Diencephalon (tissue), 1 donor: ENCODE measurements at places on chromosomes 16 and 17. TPM values are rescaled to one million over a fixed set of nuclear protein-coding genes. Genes with fewer than 3 reads are reported as not detected.

Gene NECAB2
- total RNA-seq, result 81.4 TPM

Gene SLC38A8
- total RNA-seq, result 2.8 TPM

Gene MILR1
- total RNA-seq, result 3.7 TPM

Gene CYGB
- 8.3 TPM for total RNA-seq

Gene APOBR
- 0.23 TPM for total RNA-seq

Gene KRTAP4-1
- total RNA-seq, result not detected

Gene TBC1D3K
- not detected for total RNA-seq

Gene HID1
- 25.1 TPM for total RNA-seq

Gene PCGF2
- 7.2 TPM for total RNA-seq

Gene ZFP3
- 15.7 TPM for total RNA-seq

Gene KRTAP9-4
- not detected for total RNA-seq

Gene NPIPA8
- total RNA-seq, result 4.8 TPM

Gene CCL1
- not detected for total RNA-seq

Gene KRT24
- not detected for total RNA-seq

Gene NPIPA5
- 3.5 TPM for total RNA-seq

Gene EMP2
- total RNA-seq, result 6.0 TPM

Gene KCNG4
- not detected for total RNA-seq

Gene STAT5B
- total RNA-seq, result 26.3 TPM

Gene HSPB9
- total RNA-seq, result 0.23 TPM

Gene WSCD1
- 43.8 TPM for total RNA-seq

Gene CIBAR2
- total RNA-seq, result 4.8 TPM

Gene FNDC8
- total RNA-seq, result not detected

Gene RRAD
- total RNA-seq, result 1.8 TPM

Gene CHTF18
- total RNA-seq, result 7.2 TPM

Gene DPEP1
- total RNA-seq, result 4.6 TPM

Gene STX1B
- 49.4 TPM for total RNA-seq

Gene CPNE7
- total RNA-seq, result 46.1 TPM

Gene RAB11FIP4
- 54.9 TPM for total RNA-seq

Gene DHRS7C
- total RNA-seq, result not detected

Gene DNAH2
- total RNA-seq, result 2.5 TPM

Gene SYCE1L
- total RNA-seq, result 2.1 TPM

Gene ADAMTS18
- total RNA-seq, result 7.4 TPM

Gene GNAO1
- 155 TPM for total RNA-seq

Gene TMEM238L
- not detected for total RNA-seq

Gene DNAI2
- 0.92 TPM for total RNA-seq

Gene CFDP1
- total RNA-seq, result 68.7 TPM

Gene INTS2
- total RNA-seq, result 27.7 TPM

Gene TEX14
- total RNA-seq, result 0.69 TPM

Gene HOXB1
- not detected for total RNA-seq

Gene TMEM114
- total RNA-seq, result not detected

Gene CA7
- not detected for total RNA-seq

Gene OTOP2
- total RNA-seq, result not detected

Gene PRKCA
- total RNA-seq, result 45.9 TPM

Gene GUCY2D
- total RNA-seq, result not detected

Gene ASGR1
- 20.1 TPM for total RNA-seq

Gene ADGRG3
- 0.23 TPM for total RNA-seq

Gene BLTP2
- total RNA-seq, result 110 TPM

Gene OR2C1
- total RNA-seq, result 0.46 TPM

Gene ZPBP2
- not detected for total RNA-seq

Gene SEZ6
- total RNA-seq, result 31.1 TPM

Gene CA5A
- not detected for total RNA-seq

Gene TBC1D28
- total RNA-seq, result not detected

Gene ZP2
- total RNA-seq, result 0.23 TPM

Gene OR3A3
- not detected for total RNA-seq

Gene EFCAB5
- 1.6 TPM for total RNA-seq

Gene SLC2A4
- 0.23 TPM for total RNA-seq

Gene PERCC1
- total RNA-seq, result not detected
